ENCODE measurements at places on chromosomes 16 and 17.
A peak's percentile ranks its signal among the peaks of the same experiment; 100 is the strongest.

DNA sequence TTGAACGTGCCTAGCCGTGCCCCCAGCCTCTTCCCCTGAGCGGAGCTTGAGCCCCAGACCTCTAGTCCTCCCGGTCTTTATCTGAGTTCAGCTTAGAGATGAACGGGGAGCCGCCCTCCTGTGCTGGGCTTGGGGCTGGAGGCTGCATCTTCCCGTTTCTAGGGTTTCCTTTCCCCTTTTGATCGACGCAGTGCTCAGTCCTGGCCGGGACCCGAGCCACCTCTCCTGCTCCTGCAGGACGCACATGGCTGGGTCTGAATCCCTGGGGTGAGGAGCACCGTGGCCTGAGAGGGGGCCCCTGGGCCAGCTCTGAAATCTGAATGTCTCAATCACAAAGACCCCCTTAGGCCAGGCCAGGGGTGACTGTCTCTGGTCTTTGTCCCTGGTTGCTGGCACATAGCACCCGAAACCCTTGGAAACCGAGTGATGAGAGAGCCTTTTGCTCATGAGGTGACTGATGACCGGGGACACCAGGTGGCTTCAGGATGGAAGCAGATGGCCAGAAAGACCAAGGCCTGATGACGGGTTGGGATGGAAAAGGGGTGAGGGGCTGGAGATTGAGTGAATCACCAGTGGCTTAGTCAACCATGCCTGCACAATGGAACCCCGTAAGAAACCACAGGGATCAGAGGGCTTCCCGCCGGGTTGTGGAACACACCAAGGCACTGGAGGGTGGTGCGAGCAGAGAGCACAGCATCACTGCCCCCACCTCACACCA lies 724 bp downstream of the GAA start:
- DNase-seq: no peak

GRCh38 chr16:19086322-19087199 lies 19.1 kb downstream of the COQ7 start:
- DNase-seq: peak; percentile 87

DNA sequence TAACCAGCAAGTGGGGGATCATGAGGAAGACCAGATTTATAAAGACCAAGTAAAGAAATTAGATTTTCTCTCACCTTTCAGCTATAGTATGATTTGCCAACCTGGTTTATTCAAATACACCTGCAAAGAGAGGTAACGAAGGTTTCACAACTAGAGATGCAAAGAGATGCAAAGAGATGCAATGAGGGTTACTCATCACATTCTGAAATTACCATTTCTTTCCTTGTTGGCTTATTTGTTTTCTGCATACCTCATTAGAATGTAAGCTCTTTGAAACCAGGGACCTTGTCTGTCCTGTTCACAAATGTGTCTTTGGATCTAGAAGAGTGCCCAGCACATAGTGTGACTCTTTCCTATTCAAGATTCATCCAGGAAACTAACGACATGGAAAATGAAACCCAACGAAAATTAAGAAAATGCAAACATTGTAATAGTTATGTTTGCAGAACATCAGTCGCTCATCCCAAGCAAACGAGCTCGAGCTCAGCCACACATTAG lies 9.0 kb upstream of the LONP2 start:
- no peak for DNase-seq

- DNase-seq: no peak
Measured at GRCh38 chr17:31695456-31696090, 163.5 kb downstream of the COPRS start.

GRCh38 chr16:12675046-12675445 lies 128.6 kb downstream of the CPPED1 start:
- no peak for DNase-seq

- DNase-seq: no peak
Measured at GRCh38 chr16:53453928-53454327, 19.7 kb downstream of the RBL2 start.

- no peak for DNase-seq
Measured at GRCh38 chr16:84082110-84082509, 34.6 kb downstream of the MBTPS1 start.

DNA sequence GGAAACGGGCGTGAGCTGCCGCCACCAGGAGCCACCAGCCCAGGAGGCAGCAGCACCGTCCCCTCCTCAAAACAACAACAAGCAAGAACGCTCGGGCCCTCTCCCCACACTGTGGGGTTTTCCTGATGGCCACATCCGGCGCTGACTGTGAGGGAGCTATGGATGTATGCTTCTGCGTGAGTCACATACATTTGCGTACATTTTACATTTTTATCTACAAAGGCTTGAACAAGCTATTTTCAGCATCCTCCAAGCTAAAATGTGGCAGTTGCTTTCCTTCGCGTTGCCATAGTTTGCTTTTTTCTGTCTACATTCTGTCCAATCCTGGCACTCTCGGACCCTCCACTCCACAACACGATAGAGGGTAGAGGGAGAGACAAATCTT lies 2.0 kb upstream of the ABR start:
- no peak for DNase-seq

DNA sequence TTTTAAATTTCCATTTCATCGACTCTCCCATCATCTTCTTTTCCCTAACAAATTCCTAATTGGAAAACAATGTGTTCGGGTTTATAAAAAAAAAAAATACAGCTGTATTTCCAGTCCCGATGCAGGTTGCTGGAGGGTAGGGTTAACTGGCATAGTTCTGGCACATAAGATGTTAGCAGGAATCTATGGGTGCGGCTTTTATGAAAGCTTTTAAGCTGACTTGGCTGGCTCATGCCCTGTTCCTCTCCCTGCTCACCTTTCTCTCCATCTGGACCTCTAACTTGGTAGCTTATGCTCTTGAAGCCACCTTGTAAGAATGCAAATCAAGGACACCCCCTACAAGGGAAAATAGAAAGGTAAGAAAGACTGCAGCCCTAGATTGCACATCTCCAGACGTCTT lies 33.2 kb upstream of the KCNJ2 start:
- no peak for DNase-seq

DNA sequence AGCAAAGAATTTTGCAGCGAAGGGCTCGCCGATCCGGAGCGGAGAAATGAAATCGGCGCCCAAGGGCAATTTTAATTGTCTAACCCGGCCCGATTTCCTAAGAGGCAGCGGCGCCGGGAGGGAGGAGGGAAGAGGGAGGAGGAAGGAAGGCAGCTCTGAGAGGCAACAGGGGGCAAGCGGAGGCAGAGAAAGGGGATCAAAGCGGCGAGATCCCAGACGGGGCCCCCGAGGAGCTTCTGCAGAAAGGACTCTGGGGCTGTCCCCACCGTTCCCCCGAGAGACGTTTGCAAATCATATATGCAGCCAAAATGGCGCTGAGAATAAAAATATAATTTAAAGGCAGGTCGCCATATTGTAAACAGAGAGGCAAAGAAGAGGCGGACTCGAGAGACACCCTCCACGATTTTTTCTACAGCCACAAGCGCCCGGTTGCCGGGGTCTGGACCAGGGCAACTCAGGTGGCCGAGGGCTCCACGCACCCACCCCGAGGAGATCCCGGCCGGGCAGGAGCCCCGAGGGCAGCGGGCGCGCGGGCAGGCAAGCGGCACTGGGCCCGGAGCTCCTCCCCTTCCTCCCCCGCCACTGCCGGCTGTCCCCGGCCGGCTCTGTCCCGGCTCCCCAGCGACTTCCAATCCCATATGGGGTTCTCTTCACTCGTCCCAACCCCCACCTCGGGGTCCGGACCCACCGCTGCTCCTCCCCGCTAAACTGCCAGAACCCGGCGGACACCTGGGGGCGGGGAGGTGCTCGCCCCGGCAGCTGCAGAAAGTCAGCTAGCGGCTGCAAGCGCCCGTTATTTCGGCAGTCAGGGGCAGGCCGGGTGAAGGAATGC lies 1.9 kb downstream of the PHF12 start:
- DNase-seq: peak; percentile 86

- peak; percentile 80 for DNase-seq
Measured at GRCh38 chr16:23801378-23801777, 34.4 kb upstream of the PRKCB start.

DNA sequence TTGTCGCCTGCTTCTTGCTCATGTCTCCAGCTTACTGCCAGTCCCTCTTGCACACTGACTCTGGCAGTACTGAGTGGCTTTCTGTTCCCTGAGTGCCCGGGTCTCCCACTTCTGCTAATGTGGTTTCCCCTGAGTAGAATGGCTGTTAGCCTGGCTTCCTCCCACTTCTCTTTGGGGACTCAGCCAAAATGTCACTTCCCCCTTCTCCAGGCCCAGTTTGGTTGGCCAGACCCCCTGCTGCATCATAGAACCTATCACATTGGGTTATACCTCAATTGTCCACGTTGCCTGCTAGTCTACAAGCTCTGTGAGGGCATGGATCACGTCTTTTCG lies 304.4 kb downstream of the HS3ST3B1 start:
- no peak for DNase-seq

DNA sequence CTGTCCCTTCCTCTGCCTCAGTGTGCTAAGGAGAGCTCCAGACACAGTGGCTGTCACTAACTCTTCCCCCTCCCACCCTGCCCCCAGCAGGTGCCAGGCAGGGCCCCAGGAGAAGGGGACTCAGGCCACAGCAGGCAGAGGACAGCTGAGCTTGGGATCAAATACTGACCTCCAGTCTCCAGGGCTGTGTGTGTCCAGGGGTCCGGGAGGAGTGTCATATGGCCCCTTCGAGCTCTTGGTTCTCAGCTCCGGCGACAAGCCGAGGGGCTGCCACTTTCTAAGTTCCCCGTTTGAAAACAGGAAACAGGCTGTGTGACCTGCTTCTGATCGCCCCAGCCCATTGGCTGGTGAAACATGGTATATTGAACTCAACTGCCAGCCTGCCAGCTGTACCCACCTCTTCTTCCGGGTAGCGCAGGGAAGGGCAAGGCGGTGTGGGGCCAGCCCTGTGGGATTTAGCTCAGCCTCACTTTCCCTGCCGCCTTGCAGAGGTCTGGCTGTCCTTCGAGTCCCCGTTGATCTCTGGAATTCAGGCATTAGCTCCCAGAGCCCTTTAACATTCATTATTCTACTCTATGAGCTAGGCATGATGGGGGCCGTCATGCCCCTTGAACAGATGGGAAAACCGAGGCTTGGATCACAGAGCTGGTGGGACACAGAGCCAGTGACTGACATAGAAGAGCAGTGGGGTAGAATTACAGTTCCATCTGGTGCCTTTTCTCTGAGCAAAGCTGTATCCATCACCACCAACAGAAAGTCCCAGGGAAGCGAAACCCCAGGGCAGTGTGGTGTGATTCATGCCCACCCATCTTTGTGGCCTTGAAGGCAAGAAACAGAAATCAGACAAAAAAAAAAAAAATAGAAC lies at the start of gene SNX20:
Gene SNX20, minus strand, starts transcription at position 292 of the 865 bp plus-strand sequence. CDS start 3,786 bp downstream, outside the sequence.
- DNase-seq: no peak

DNA sequence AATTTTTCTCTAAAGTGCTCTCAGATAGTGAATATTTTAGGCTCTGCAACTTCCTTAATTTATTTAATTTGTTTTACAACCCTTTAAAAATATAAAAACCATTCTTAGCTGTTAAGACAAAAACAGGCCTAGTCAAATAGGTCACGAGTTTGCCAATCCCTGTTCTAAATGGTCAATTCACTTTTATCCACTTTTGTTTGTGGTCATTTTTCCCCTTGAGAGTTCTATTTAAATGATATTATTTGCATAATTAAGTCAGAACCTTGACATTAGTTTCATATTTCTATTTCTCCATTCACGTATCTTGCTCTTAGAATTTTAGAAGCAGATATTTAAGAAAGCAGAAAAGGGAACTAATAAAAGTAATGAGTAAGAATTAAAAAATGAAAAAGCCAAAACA lies 4.0 kb downstream of the AMFR start:
- no peak for DNase-seq

GRCh38 chr17:64502021-64502420 lies 4.1 kb downstream of the DDX5 start:
- no peak for DNase-seq

DNA sequence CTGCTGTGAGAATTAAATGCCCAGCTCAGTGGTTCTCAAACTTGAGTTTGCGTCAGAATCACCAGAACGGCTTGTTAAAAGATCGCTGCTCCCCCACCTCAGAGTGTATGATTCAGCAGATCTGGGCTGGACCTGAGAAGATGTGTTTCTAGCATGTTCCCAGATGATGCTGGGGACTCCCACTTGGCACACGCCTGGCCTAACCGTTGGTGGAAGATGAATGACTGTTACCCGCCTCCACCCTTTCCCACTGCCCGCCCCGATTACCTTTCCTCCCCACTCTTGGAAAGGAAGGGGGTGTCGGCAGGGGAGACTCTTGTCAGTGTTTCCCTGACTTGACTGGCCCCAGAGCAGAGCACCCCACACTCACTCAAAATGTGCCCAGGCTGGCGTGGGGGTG lies 29.3 kb upstream of the ABCC3 start:
- no peak for DNase-seq

GRCh38 chr17:38510421-38511149 lies 82.3 kb downstream of the ARHGAP23 start:
- DNase-seq: no peak

- DNase-seq: no peak
Measured at GRCh38 chr17:49964769-49965523, 4.0 kb upstream of the DLX4 start.

All from right lobe of liver (tissue), 6 donors.